ENCODE measurements at places on chromosomes 16 and 17.
A peak's percentile ranks its signal among the peaks of the same experiment; 100 is the strongest.

DNA sequence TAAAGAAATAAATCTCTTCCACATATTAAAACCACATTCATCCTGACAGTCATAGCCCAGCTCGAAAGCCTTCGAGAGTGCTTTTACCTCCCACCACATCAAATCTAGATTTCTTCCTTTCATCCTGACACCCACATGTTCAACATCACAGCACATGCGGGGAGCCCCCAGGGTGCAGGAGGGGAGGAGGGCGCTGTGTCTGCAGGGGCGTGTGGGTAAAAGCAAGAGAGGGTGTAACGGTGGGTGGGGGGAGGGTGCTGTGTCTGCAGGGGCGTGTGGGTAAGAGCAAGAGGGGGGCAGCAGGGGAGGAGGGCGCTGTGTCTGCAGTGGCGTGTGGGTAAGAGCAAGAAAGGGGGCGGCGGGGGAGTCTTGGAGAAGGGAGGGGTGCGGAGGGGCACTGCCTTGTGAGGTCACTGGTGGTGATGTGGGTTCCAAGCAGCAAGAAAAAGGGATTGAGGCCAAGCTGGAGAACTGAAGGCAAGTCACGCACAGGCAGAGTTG is 34.7 kb downstream of the ADCY9 start:
- DNase-seq = no peak

DNA sequence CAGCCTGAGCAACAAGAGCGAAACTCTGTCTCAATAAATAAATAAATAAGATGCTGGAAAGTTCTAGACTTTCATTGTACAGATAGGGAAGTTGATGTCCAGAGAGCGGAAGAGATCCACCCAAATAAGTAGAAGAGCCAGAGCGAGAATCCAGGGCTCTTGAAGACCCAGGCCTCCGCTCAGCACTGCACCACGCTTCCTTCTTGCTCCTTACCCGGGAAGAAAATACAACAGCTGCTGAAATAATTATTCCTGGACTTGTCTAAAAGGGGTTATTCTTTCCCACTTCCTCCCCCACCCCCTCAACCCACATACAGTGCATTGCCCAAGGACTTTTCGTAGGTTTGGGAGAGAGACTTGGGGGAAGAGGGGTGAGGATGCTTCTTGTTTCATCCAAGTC is 26.7 kb downstream of the CDK5RAP3 start:
- DNase-seq = no peak

GRCh38 chr16:16120044-16120381 is 103.3 kb downstream of the ABCC6 start:
- no peak for DNase-seq

GRCh38 chr17:5282642-5283217 is 646 bp downstream of the RABEP1 start:
- peak; percentile 30 for DNase-seq

- DNase-seq = no peak
These were observed 28.3 kb downstream of the MAP2K4 start for GRCh38 chr17:12048843-12049473.

DNA sequence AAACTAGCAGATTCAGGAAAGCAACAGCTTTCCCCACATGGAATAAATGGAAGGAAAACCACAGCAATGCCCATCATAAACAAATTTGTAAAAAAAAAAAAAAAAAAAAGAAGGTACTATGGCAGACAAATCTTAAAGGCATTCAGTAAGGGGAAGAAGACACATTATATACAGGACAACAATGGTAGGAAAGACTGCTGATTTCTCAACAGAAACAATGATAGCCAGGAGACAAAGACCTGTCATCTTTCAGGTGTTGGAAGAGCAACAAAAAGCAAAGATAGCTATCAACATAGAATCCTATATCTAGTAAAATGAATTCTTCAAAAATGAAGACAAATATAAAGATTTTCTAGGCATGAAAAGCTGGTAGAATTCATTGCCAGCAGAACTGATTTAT is 65.9 kb downstream of the KCNJ2 start:
- no peak for DNase-seq

DNA sequence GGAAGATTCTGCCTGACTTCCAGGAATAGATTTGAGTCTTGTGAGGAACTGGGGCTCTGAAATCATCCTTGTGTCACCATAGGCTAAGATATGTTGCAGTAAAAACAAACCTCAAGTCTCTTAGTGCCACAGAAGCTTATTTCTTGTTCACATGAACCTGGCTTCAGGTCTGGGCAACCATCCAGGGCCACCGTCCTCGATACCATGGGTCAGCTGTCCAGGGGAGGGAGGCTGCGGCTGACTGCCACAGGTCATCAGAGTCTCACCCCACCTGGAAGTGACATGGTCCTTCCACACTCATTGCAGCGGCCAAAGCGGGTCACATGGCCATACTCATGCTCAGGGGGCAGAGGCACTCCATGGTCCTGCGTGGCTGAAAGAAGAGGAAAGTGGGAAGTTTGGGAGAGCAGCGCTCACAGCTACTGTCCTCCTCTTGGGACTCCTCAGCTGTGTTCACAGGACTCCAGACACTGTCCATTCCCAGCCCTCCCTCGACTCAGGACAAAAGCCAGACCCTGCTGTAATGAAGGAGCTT is 284.5 kb downstream of the CBLN1 start:
- no peak for DNase-seq

- no peak for DNase-seq
These were observed 10.8 kb downstream of the CASKIN2 start for GRCh38 chr17:75504347-75505151.

DNA sequence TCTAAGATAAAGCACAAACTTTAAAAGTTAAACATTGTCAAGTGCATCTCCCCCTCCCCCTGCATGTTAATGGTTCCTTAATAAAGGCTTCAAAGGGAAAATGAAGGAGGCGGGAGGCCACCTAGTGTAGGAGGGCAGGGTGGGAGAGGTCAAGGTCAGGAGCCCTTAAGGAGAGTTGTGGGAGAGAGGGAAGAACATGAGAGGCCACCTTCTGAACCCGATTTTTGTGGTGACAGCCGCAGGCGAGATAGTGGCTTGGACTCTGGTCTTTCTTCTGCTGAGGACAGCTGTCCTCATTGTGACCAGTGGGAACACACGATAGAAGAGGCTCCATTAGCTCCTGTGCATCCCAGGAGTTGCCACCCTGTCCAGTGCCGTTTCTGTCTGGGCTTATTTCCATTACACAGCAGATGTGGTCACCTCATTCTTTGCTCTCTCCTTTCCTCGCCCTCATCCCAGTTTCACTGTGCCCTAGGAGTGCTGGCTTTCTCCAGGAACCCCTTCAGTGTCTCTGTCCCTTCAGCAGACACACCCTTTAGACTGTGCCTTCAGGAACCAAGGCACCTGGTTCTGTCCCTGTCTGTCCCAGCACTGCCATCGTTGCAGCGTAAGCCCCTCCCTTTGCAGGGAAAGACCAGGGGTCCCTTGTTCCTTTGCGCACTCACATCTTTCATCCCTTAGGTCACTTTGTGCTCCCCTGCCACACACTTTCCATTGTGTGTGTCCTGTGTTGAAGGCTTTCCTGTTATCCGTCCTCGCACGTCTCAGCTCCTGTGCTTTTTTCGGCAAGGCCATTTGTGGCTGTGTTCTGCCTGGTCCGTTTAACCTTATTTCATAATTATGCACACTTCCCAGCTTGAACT is 7.5 kb downstream of the SEC14L1 start:
- no peak for DNase-seq

GRCh38 chr17:72952220-72952619 is 140.3 kb downstream of the SLC39A11 start:
- no peak for DNase-seq

- no peak for DNase-seq
These were observed 29.1 kb upstream of the TNS4 start for GRCh38 chr17:40530531-40530994.

DNA sequence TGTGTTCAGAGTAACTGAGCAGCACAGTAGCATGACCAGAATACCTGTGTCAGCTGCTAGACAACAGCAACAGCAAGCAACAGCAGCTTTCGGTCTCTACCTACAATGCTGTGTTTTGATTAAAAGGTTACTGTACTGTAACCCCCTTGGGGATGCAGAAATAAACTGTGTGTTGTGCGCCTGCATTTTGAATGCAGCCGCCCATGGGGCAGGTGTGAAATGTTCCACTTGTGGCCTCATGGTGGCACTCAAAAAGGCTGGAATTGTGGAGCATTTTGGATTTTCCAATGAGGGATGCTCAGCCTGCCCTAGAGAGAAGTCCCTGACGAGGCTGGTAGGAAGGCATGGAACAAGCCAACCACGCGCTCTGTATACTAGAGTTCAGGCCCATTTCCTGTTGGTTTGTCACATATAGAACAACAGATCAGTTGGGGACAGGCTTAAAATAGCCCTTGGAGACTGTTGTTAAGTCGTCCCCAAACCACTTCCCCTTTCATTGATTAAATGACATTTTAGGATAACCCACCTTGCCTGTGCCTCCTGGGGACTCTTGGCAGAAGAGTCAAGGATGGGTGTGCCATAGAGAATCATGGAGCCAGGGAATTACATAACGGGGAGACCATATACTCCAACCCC is 27.1 kb downstream of the SCPEP1 start:
- DNase-seq = no peak

DNA sequence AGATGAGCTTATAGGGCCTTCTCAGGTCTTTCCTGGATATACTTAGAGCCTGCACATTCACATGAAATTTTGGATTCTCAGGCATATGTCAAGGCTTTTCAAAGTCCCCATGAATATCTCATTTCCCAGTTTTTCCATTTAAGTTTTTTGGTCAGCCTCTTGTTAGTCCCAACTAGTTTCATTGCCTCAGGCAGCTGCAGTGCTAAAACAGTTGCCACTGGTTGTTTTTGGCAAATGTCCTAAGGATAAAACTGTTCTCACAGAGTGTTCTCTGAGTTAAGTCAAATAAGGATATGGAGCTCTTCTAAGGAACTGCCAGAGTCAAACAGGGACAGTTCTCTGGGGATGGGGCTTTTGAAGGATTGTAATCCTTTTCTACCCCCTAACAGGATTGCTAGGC is 39.9 kb upstream of the ABCC11 start:
- no peak for DNase-seq

DNA sequence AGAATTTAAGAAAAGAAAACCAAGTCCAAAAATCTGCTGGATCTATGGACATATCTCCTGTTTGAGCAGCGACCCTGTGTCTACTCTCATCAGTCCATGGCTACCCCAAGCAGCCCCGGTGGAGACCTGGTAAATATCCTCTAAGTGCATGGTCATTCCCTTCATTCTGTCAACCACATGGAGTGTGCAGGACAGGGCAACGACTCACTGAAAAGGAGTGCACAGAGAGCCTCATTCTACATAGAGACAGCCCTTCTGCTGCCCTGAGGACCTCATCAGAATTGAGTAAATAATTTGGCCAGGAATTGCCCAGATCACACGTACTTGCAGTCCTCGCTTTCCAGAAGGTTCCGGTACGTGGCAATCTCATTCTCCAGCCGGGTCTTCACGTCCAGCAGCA is 3.0 kb downstream of the KRT38 start:
- no peak for DNase-seq
